ENCODE measurements at places on chromosomes 4 and X. TPM values are rescaled to one million over a fixed set of nuclear protein-coding genes. Genes with fewer than 3 reads are reported as not detected.

GAGE12H gene
- total RNA-seq = not detected

RHOXF2B gene
- not detected for total RNA-seq

NUDT11 gene
- 1.5 TPM for total RNA-seq

UBL4A gene
- total RNA-seq = 36.8 TPM

SMIM43 gene
- total RNA-seq = not detected

IDH3G gene
- total RNA-seq = 64.0 TPM

GRCh38 chr4:146285037-146285436 is 70.7 kb downstream of the REELD1 start:
- peaks cover 22% of the 10 kb centered on the region for H3K36me3 ChIP-seq
- no peaks in the 10 kb centered on the region for H3K4me1 ChIP-seq
- H3K27ac ChIP-seq = no peak overlapping the region
- no peak overlapping the region for H3K4me3 ChIP-seq

DNA sequence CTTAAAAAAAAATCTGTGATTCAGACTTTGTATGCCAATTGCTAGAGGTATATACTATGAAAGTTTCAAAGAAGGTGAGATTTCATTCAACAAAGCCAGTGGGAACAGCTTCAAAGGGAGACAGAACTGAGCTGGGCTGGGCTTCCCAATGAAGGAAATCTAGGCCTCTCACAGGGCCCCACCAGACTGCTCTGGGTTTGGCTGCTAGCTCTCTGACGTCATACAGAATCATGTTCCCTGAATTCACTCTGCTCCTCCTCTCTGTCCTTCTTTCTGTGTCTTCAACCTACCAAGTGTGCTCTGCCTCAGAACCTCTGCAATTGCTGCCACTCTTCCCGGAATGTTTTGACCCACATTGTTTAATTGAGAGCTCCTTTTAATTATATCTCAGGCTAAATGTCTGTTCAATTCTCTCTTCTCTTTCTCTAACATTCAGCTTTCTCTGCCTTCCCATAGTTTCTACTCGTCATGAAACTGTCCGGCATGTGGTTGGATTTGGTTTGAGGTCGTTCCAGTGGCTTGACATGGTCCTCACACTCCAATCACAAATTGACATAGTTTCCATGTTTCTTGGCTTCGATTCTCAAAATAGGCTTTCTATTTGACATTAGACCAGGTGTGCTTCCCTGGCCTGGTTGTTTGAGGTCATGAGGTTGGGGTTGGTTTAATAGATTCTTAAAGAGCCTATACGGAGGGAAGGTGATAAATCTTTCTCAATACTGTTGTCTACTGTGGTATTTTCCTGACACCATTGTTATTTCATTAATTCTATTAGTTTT is 282.1 kb upstream of the EMCN start:
- no peak overlapping the region for H3K27ac ChIP-seq
- H3K4me3 ChIP-seq = no peak overlapping the region
- no peak for DNase-seq
- no peaks in the 10 kb centered on the region for H3K27me3 ChIP-seq
- no peaks in the 10 kb centered on the region for H3K4me1 ChIP-seq

GRCh38 chr4:14742054-14742453 is 260.2 kb upstream of the CPEB2 start:
- no peak overlapping the region for H3K27ac ChIP-seq
- no peaks in the 10 kb centered on the region for H3K27me3 ChIP-seq
- no peak for DNase-seq
- no peaks in the 10 kb centered on the region for H3K4me1 ChIP-seq
- H3K36me3 ChIP-seq = no peaks in the 10 kb centered on the region

DNA sequence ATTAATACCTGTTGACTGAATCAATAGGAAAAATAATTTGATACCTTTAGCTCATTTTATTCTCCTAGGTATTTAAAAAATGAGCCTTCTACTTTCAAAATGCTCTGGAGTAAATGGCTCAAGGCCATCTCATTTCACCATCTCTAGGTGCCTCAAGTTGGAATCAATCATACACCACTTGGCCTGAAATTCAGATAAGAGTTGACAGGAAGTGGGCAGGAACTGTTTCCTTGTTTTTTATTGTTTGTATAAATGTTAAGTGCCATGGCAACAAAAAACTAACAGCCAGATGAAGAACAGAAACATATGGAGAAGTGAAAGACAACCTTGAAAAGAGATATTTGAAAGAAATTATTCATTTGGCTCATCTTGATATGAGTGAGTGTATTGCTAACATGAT is 12.4 kb downstream of the LIMCH1 start:
- H3K36me3 ChIP-seq = no peaks in the 10 kb centered on the region
- no peak overlapping the region for H3K4me3 ChIP-seq
- H3K4me1 ChIP-seq = no peaks in the 10 kb centered on the region
- no peak overlapping the region for H3K27ac ChIP-seq
- no peak for DNase-seq
- no peaks in the 10 kb centered on the region for H3K27me3 ChIP-seq

DNA sequence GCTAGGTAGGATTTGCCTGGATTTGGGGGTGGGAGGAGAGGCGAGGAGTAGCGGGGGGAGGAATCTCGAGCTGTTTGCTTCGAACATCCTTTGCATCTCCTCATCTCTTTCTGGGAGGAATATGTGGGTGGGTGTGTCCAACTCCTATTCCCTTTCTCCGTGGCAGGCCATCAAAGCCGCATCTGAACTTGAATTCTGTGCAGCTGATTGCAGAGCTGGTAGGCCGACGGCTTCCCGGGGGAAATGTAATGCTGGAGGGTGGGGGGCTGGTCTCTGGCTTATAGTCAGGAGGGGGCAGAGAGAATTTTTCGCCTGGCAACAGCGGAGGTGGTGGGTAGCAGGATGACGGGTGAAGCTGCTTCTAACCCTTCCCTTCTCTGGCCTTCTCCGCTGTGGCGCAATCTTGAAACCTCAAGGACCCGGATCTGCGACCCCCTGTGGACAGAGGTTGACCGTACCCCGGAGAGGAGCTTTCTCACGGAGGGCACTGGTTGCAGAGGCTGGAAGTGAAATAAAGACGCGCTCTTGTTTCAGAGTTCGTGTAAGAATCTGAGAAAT is 628 bp downstream of the ZCCHC12 start:
- DNase-seq = no peak
- H3K27me3 ChIP-seq = peaks cover 53% of the 10 kb centered on the region
- no peaks in the 10 kb centered on the region for H3K4me1 ChIP-seq

DNA sequence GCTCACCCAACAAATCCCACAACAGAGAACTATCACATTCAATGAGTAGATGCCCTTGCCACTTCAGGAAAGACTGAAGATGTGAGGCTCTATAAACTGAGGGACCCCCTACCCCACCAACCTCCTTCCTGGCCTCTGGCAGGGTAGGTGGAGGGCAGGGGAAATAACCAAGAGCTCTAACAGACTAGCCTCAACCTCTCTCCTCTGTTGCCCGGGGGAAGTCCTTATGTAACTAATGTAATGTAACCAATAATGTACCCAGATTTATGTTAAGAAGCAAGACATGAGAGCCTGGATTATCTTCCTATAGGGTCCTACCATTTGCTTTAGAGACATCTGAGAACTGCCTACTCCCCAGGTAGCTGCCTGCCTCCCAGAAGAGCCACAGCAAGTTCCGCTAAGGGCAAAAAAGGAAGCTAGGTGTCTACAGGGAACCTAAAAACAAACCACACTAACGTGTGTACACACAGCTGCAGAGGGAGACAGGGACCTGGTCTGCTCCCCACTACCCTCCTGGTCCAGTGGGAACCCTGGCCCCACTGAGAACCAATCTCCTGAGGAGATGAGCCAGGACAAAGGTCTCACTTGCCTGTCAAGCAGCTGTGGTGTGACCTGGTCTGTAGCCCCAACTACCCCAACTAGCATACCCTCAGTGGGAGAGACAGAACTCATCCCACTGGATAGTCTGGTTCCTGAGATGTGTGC is 17.7 kb downstream of the OTUD5 start:
- H3K27ac ChIP-seq = no peak overlapping the region
- H3K4me1 ChIP-seq = peaks cover 4% of the 10 kb centered on the region
- DNase-seq = no peak
- no peaks in the 10 kb centered on the region for H3K36me3 ChIP-seq
- H3K27me3 ChIP-seq = no peaks in the 10 kb centered on the region

GRCh38 chr4:8150152-8151090 is 8.2 kb downstream of the ABLIM2 start:
- no peaks in the 10 kb centered on the region for H3K4me1 ChIP-seq
- no peaks in the 10 kb centered on the region for H3K27me3 ChIP-seq
- no peak for DNase-seq
- H3K27ac ChIP-seq = no peak overlapping the region
- H3K36me3 ChIP-seq = no peaks in the 10 kb centered on the region
- no peak overlapping the region for H3K4me3 ChIP-seq

GRCh38 chr4:7180938-7181337 is 11.4 kb upstream of the SORCS2 start:
- no peaks in the 10 kb centered on the region for H3K27me3 ChIP-seq
- no peaks in the 10 kb centered on the region for H3K36me3 ChIP-seq
- no peak overlapping the region for H3K4me3 ChIP-seq
- no peaks in the 10 kb centered on the region for H3K4me1 ChIP-seq
- no peak overlapping the region for H3K27ac ChIP-seq
- no peak for DNase-seq

GRCh38 chr4:104489731-104490095 is 5.0 kb downstream of the CXXC4 start:
- no peak overlapping the region for H3K27ac ChIP-seq
- H3K4me3 ChIP-seq = no peak overlapping the region
- DNase-seq = no peak
- no peaks in the 10 kb centered on the region for H3K27me3 ChIP-seq

GRCh38 chr4:149279776-149280175 is 535.9 kb downstream of the IQCM start:
- H3K36me3 ChIP-seq = no peaks in the 10 kb centered on the region
- no peak overlapping the region for H3K4me3 ChIP-seq
- no peaks in the 10 kb centered on the region for H3K27me3 ChIP-seq
- DNase-seq = no peak
- H3K4me1 ChIP-seq = no peaks in the 10 kb centered on the region
- H3K27ac ChIP-seq = no peak overlapping the region

- H3K27ac ChIP-seq = no peak overlapping the region
- H3K36me3 ChIP-seq = no peaks in the 10 kb centered on the region
- DNase-seq = no peak
- H3K4me3 ChIP-seq = no peak overlapping the region
Measured at GRCh38 chrX:26295425-26295824, 79.5 kb downstream of the MAGEB5 start.

- H3K36me3 ChIP-seq = peaks cover 17% of the 10 kb centered on the region
- no peak overlapping the region for H3K27ac ChIP-seq
- no peaks in the 10 kb centered on the region for H3K4me1 ChIP-seq
- no peak for DNase-seq
Measured at GRCh38 chr4:26748811-26749210, 111.8 kb upstream of the STIM2 start.

GRCh38 chrX:100445593-100445992 is 35.5 kb upstream of the PCDH19 start:
- no peak overlapping the region for H3K27ac ChIP-seq
- no peaks in the 10 kb centered on the region for H3K27me3 ChIP-seq
- H3K4me1 ChIP-seq = no peaks in the 10 kb centered on the region
- H3K4me3 ChIP-seq = no peak overlapping the region
- DNase-seq = no peak

- H3K4me3 ChIP-seq = no peak overlapping the region
- H3K27ac ChIP-seq = no peak overlapping the region
- no peaks in the 10 kb centered on the region for H3K27me3 ChIP-seq
- no peak for DNase-seq
- peaks cover 12% of the 10 kb centered on the region for H3K4me1 ChIP-seq
- peaks cover 40% of the 10 kb centered on the region for H3K36me3 ChIP-seq
Measured at GRCh38 chr4:5822619-5823018, 70.3 kb downstream of the CRMP1 start.

All from esophagus squamous epithelium (tissue), 5 donors.